ENCODE measurements at places on chromosomes 3 and 15.

DNA sequence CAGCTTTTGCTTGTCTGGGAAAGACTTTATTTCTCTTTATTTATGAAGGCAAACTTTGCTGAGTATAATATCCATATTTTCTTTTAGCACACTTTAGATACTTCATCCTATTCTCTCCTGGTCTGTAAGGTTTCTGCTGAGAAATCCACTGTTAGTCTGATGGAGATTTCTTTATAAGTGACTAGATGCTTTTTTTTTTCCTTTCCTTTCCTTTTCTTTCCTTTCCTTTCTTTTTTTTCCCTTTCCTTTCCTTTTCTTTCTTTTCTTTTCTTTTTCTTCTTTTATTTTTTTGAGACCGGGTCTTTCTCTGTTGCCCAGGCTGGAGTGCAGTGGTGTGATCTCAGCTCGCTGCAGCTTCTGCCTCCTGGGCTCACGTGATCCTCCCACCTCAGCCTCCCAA lies 38.4 kb downstream of the TOPAZ1 start:
- DNase-seq, result no peak

DNA sequence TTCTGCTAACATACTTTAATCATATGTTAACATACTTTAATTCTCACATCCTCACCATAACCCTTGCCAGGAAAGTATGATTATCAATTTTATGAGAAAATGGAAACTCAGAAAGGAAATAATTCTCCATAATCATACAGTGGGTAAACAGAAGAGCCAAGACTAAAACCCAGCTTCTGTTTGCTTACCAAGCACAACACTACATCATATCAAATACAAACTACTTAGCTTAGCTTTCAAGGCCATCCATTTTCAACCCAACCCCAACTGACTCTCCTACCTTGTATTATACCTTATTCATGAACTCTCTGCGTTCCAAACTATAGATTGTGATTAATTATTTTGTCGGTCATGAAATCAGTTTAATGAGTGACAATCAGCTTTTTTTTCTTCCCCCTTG lies 9.0 kb downstream of the ZNF148 start:
- no peak for DNase-seq

- DNase-seq, result no peak
These were observed 340.7 kb downstream of the ROBO1 start for GRCh38 chr3:79427081-79427480.

- DNase-seq, result no peak
These were observed 284.1 kb upstream of the NR2E3 start for GRCh38 chr15:71526060-71526820.

- DNase-seq, result no peak
These were observed 25.0 kb downstream of the MIX23 start for GRCh38 chr3:122357828-122358702.

GRCh38 chr3:30315447-30315846 lies 291.0 kb upstream of the TGFBR2 start:
- DNase-seq, result no peak

GRCh38 chr3:179452176-179452564 lies 900 bp upstream of the GNB4 start:
- no peak for DNase-seq

GRCh38 chr3:183826448-183827250 lies 1.3 kb upstream of the MAP6D1 start:
- DNase-seq, result no peak

- no peak for DNase-seq
These were observed 104.5 kb upstream of the SLCO2A1 start for GRCh38 chr3:134134240-134134639.

GRCh38 chr3:156760333-156760732 lies 65.8 kb upstream of the LEKR1 start:
- DNase-seq, result peak; percentile 47

DNA sequence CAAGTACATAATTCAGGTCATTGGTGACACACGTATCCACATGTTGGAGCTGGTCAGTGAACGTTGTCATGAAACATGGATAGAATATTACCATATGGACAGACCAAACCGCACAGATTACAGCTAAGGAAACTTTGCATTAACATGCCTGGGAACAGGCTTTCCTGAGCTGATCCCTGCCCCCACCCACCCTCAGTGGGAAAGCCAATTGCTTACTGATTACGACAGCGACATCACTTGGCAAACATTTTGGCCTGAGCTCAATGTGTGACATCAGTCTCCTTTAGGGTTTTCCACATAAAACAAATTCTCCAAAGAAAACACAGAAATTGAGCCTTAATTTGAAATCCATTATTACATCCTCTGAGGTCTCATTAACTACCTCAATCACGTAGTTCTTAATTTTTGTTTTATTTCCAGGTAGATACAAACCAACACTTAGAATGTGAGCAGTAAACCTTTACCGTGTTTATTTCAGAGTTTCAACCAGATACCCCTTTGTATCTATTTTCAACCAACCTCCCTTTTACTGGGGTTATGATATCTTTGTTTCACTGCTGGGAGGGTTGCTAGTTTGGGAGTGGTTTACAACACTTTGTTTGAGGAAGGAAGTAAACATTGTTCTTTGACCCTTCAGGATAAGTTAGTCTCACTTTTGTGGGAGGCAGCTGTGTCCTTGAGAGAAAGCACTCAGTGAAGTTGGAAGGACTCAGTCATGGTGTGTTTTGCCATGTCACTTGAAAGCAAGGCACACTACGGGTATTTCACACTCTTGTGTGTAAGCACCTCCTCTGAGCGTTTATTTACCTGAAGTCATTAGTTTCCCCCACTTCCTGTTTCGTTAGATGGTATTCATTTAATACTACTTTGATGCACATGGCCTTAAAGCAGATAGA lies 103.1 kb downstream of the CMSS1 start:
- no peak for DNase-seq

GRCh38 chr3:126998728-126999127 lies 15.8 kb downstream of the PLXNA1 start:
- DNase-seq, result no peak

- no peak for DNase-seq
These were observed 487.1 kb upstream of the NR2F2 start for GRCh38 chr15:95843241-95843910.

DNA sequence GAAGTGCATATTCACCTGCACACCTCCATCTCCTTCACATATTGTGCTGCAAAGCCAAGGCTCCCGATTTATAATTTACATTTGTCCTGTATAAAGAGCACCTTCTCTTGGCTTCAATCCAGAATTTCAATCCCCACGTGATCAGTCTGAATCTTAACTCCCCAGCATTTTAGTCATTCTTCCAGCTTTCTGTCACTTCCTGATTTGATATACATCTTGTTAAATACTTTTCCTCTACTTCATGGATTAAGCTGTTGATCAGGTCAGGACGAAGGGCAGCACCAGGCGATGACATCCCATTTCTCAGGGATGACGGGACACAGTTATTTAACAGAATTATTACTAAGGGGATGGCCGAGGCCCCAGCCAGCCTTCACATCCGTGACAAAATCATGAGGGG lies 212.5 kb downstream of the EPHB1 start:
- no peak for DNase-seq

- DNase-seq, result no peak
These were observed 228.8 kb downstream of the DIPK2A start for GRCh38 chr3:144200466-144200865.

- no peak for DNase-seq
These were observed 23.0 kb upstream of the MEF2A start for GRCh38 chr15:99542828-99543227.

- no peak for DNase-seq
These were observed 607 bp upstream of the PPP1R14D start for GRCh38 chr15:40829115-40829514.

DNA sequence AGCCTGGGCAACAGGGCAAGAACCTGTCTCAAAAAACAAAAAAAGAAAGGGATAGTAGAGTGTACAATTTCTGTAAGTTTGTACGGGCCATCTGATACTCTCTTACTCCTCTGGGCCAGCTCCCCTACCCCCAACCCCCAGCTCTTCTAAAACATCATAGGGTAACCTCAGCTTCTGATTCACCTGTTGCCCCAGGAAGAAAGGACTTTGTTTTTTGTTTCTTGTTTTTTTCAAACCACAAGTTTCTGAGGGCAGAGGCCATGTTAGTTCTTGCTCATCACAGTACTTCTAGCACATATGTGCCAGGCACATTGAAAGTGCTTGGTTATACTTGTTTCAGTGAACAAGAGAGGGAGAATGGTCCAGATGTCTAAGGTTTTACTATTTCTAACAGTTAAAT lies 20.2 kb downstream of the ATOSA start:
- DNase-seq, result no peak

- no peak for DNase-seq
These were observed 44.3 kb downstream of the ATP1B3 start for GRCh38 chr3:141920701-141921100.

GRCh38 chr3:187213616-187214015 lies 16.3 kb downstream of the RTP1 start:
- DNase-seq, result no peak

DNA sequence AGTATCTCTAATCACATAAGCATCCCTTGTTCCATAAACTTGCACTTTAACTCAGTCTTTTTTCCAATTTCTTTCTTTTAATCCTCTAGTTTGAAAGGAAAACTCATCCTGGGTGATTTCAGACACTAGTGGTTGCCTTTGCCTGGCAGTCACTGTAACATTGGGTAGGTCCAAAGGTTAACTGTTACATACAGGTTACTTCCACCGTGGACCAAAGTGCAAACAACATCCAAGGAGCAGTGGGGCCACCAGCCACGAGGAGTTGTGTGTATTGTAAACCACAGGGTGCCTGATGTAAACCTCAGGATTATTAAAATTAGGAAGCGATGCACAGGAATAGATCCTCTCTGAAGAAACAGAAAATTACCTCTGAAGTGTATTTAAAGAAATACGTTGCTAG lies 75.0 kb downstream of the HCN4 start:
- no peak for DNase-seq

- no peak for DNase-seq
These were observed 88.3 kb downstream of the SOX14 start for GRCh38 chr3:137852391-137852830.

- no peak for DNase-seq
These were observed 17.0 kb downstream of the RPLP1 start for GRCh38 chr15:69469467-69470201.

GRCh38 chr3:172580680-172581401 lies 57.6 kb upstream of the TNFSF10 start:
- peak; percentile 57 for DNase-seq

- DNase-seq, result peak; percentile 33
These were observed 57.5 kb upstream of the PRR23E start for GRCh38 chr3:127135241-127136023.

DNA sequence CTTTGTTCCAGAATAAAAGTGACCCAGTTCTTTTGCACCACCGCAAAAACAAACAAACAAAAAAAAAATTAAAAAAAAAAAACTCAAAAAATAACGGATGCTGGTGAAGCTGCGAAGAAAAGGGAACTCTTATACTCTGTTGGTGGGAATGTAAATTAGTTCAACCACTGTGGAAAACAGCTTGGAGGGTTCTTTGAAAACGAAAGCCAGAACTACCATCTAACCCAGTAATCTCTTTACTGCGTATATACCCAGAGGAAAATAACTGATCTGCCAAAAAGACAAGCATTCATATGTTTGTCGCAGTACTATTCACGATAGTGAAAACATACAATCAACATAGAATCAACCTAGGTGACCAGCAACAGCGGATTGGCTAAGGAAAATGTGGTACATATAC lies 298.9 kb upstream of the CBLB start:
- DNase-seq, result no peak

DNA sequence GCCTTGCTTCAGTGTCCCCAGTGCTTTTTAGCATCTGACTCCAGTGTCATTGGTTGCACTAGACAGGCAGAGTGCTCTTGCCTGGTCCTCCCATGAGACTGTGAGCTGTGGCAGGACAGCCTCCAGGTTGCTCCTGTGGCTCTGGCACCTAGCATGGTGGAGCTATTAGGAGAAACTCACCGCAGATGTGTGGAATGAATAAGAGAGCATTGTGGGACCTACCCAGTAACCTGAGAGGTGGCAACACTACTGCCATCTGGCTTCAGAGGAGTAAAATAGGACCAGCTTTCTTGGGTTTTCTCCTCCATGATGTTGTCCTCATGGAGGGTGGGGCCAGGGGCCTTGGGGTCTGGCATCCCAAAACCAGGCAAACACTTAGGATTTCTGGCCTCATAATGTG lies 183.6 kb downstream of the EPHB1 start:
- no peak for DNase-seq

DNA sequence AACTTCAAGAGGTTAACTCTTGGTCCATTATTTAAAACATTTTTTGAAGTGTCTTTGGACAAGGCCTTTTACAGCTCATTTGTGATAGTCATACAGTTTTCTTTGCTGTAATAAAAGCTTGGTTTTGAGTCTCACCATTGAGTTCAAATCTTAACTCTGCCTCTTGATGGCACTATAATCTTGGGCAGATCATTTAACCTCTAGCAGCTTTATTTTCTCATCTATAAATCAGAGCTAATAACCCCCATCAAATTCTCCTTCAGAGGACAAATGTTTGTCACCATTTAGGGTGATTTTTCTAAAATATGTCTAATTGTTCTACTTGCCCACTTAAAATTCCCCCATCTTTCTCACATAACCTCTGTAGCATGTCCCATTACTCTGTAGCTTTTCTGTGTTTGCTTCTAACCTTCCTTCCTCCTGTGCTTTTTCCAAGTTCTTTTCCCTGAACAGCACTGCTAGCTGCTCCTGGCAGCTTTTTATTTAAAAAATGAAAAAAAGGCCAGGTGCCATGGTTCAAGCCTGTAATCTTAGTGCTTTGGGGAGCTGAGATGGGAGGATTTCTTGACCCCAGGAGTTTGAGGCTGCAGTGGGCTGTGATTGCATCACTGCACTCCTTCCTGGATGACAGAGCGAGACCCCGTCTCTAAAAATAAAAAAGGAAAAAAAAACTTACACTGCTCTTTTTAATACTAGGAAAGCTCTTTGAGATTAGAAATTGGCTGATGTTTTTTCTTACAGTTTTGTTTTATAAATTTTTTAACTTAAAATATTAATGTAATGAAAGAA lies 28.5 kb downstream of the UBE2E1 start:
- no peak for DNase-seq

GRCh38 chr15:44813231-44813630 lies 76.9 kb downstream of the TRIM69 start:
- DNase-seq, result peak; percentile 71

DNA sequence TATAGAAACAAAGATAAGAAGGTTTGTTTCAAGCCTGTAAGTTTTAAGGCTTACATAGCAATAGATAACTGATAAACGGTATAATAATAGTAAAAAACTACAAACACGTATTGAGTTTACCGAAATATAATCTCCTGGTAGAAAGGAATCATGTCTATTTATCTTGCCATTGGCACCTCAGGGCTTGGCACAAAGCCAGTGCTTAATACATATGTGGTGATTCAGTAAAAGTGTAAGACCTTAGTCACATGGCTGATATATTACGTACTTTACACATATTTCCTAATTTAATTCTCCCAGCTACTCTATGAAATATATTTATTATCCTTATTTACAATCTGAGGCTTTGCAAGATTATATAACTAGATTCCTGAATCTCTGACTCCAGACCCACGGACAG lies 32.0 kb upstream of the SLCO3A1 start:
- DNase-seq, result no peak

DNA sequence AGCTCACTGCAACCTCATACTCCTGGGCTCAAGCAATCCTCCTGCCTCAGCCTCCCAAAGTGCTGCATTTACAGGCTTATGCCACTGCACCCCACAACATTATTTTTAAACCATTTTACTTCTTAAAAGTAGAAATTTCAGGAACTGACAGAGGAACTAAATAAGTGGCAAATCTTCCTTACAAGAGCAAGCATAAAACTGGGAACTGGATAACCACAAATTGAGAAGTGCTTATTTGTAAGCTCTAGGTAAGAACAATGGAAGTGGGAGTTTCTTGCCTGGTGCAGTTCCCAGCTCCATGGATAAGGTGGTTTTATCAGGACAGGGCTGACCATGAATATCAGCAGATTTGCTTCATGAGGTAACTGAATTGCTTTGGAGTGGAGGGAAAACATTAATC lies 655.2 kb downstream of the DIPK2A start:
- no peak for DNase-seq
